GM10248 (cell line): ENCODE measurements at places on chromosomes 7 and 10.

DNA sequence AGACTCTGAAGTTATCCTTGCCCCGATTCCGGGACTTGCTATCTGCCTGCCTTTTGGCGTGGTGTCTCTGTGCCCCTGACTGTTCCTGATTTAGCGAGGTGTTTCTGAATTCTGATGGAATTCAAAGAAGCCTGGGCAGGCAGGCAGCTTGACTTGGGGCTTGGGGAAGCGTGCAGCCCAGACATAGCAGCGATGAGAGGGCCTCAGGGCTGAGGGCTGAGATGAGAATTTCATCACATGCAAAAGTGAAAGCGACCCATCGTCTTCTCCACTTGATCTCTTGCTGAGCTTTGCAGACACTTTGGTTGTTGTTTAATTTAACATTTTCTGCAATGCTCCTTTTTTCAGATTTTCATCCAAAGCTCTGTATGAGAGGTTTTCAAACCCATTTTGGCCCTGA is 57.8 kb downstream of the TCF7L2 start:
- no peak for DNase-seq

- no peak for DNase-seq
Measured at GRCh38 chr7:133478591-133479135, 225.8 kb downstream of the EXOC4 start.

DNA sequence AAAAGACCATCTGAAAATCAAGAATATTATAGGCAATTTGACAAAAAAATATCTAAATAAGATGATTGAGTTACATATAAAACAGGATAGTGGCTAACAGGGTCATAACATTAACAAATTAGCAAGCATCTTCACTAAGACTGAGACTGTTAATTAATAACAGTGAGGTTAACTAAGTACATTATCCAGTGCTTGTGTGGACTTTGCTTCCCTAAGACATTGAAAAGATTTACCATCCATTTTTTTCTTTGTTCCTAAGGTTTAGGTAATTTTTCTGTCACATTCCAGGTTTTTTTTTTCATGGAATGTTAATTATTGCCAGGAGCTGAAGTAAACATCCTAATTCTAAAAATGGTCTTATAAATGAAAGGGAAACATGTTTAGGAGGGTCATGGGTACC is 227.6 kb downstream of the ANKRD7 start:
- no peak for DNase-seq

DNA sequence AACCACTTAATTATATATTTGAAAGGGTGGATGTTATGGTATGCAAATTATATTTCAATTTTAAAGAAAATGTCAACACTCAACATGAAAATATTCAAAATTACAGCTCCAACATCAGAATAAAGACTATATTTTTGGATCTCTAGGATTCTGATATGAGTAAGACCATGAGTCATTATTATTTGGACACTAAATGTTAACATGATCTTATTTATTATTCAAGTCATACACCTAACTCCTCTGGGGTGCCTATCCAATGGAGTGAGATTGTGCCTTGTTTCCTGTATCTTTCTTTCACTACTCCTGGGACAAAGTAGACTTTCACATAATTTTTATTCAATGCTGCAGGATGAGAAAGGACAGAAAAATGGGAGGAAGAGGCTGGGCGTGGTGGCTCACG is 135.2 kb upstream of the PRSS1 start:
- DNase-seq, result no peak

DNA sequence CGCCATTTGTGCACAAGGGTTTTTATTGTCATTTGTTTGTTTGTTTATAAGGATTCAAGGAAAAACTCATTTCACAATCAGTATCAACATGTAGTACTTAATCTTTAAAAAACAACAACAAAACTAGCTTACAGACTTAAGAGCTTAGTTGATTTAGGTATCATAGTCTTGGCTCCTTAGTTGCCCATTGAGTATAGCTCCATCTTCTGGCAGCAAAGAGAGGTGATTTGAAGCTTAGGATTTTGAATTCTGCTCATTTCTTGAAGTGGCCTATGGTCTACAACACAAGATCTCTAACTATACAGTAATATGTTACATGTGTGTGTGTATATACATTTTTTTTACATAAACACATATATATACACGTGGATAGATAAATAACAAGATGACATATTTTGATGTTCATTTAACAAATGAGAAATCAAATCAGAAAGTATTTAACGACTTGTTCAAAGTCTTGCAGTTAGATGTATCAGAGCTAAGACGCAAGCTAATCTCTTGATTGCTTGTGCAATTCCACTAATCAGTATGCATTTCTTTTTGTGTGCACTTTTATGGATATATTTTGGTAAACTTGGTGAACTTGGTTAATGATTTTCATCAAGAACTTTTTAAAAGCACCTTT is 307.3 kb downstream of the CAMK1D start:
- peak; percentile 75 for DNase-seq

DNA sequence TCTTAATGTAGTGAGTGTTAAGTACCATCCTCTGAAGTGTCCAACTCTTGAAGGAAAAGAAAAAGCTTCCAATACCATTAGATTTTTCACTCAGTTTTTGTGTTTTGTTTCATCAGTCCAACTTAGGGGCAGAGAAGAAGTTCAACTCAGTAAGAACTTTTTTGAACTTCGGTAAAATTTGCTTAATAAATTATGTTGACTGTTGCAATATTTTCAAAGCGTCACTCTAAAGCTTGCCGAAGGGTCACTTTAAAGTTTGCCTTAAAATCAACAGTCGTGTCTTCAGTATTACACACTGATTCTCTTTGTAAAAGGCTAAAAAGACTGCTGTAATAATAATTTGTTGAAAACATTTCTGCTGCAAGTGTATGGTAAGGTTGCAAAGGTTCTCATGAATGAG is 17.6 kb downstream of the CD36 start:
- DNase-seq, result no peak

DNA sequence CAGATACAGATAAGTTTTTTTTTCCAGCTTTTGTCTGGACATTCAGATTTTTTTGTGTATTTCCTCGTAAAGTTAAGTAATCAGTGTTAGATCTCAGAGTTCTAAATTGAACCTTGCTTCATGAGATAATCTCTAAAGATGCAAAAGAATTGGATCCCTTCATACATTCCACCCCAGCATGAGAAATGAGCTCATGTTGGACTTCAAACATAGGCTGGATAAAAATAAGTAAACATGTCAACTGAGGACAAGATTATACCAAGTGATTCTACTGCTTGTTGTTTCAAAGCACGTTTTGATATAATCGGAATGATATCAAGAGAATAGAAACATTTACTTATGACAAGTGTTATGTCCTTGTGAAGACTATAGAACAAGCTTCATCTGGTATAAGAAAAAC is 117.0 kb upstream of the DKK1 start:
- no peak for DNase-seq

DNA sequence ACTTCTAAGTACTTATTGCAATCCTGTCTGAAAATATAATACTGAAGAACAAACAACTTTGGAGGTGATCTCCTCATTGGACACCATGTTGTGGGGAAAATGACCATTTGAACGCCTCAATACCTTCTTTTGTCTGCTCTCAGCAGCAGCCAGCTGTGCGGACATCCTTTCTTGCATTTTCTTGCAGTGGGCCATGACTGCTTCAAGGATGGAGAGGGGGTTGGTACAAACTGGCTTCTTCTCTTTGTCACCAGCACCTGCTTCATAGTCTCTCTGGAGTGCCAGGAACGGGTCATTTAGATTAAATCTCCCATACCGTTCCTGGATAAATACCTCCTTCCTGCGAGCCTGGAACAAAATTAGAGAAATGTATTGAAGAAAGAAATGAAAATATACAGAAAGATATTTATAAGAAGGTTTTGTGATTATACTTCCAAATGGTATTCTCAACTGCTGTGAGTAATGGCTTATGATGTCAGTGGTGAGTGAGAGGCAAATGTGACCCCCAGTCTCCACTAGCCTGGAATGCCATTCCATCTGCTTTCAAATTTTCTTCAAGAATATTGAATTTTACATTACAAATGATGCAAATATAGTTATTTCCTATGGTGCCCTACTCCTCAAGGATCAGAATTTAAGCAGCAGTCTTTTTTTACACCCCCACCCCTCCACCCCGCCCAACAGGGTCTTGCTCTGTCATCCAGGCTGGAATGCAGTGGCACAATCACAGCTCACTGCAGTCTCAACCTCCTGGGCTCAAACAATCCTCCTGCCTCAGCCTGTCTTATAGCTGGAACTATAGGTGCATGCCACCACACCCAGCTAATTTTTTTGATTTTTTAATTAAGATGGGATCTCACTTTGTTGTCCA is 62.4 kb downstream of the CTTNBP2 start:
- DNase-seq, result no peak

- no peak for DNase-seq
Measured at GRCh38 chr10:129365767-129366402, 101.2 kb upstream of the MGMT start.

DNA sequence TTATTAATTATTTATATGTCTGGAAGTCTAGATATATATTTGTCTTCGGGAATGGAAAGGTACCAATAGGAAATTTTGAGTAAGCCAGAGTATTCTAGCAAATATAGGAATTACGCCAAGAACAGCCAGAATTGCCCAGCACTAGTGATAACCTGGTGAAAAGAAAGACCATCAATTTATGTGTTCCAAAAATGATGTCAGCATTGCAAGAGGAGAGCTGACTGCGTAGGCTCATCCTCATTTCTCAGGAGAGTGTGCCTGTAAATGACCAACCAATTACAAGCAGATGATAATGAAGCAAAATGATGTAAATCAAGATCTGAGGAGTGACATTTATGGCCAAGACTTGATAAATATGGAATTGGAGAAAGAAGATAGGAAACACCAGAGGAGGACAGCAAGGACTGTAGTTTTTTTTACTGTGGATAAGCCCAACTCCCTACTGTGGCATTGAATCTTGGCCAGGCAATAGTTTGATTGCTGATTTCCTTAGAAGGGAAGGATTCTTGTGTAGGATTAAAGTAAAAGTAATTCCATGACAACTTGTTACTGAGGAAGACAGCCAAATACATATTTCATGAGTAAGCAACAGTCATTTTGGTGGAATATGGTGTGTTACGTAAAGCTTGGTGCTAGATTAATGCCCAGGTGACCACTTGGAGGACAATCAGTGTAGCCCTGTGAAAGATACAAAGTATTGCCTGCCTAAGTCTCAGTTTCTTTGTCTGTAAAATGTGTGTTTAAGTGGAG is 590.8 kb downstream of the AUTS2 start:
- DNase-seq, result no peak

DNA sequence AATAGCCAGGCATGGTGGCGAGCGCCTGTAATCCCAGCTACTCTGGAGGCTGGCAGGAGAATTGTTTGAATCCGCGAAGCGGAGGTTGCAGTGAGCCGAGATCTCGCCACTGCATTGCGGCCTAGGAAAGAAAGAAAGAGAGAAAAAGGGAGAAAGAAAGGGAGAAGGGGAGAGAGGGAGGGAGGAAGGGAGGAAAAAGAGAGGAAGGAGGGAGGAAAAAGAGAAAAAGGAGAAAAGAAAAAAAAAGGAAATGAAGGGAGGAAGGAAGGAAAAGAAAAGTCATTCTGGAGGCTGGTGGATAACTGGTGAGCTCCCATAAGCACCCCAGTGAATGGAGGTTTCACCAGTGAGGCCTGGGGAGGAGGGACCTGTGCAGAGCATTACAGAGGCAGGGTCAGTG is 7.6 kb upstream of the OGDHL start:
- no peak for DNase-seq

GRCh38 chr10:4119107-4119506 is 334.1 kb upstream of the KLF6 start:
- no peak for DNase-seq

DNA sequence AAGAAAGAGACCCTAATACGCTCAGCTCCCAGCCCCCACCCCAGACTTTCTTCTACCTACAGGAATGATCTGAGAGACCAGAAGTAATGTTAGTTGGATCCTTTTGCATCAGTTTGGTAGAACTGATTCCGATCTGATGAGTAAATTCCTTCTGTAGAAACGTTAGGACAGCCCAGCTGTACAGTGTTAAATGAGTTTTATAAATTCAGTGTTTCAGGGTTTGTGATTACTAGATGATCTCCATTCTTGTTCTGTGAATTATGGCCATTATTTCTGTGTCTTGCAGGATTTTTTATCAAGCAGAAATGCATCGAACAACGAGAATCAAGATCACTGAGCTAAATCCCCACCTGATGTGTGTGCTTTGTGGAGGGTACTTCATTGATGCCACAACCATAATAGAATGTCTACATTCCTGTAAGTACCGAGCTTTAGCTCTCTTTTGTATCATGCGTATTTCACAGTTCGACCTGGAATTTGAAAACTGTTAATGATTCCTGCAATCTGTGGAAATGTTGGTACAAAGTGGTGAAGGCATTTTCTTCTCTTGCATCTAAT is 5.3 kb downstream of the BMI1 start:
- no peak for DNase-seq

- no peak for DNase-seq
Measured at GRCh38 chr7:47361746-47362215, 220.1 kb downstream of the TNS3 start.

DNA sequence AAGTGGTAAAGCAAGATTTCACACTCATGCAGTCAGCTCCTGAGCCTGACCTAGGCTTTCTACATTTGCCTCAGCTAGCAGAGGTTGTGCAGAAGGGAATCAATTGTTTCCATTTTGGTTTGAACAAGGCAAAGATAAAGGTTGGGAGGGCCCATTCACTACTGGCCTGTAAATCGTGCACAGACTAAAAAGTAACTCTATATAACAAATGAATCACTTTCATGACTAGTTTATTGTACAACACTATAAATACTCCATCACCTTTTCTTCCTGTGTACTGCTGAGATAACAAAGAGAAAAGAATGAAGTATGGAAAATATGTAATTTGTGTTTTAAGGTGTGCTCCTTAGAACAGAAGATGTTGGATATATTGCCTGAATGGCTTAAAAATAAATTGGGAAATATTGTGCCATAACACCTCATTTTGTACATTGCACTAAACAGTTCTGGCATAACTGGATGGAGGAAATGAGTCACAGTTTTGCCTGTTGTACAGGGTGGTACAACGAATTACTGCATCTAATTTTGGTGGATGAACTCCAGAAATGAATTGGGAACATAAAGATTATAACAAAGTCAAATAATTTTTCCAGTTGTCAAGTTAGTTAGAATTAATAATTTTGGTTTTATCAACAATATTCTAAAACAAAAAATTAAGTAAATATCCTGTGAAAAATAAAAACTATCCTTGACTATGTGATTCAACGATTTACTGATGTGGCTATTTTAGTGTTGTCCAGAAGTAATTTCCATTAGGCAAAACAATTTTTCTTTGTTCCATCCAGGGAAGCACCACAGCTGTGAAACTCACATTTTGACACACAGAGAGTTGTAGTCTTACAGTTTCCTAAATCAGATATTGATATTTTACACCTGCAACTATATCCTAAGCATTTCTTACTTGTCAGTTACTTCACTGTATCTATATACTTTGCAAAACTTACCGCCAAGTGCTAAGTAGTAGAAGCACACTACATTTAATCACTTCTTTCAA is 18.0 kb downstream of the SEMA3C start:
- no peak for DNase-seq

- DNase-seq, result no peak
Measured at GRCh38 chr7:157714166-157715070, 377.6 kb downstream of the DNAJB6 start.

- DNase-seq, result no peak
Measured at GRCh38 chr7:75611557-75612178, 119.5 kb downstream of the SPDYE5 start.

GRCh38 chr10:29829776-29830175 is 195.0 kb upstream of the SVIL start:
- no peak for DNase-seq

- no peak for DNase-seq
Measured at GRCh38 chr10:130234171-130234965, 98.2 kb downstream of the GLRX3 start.
